ENCODE measurements at places on chromosomes 12 and 14.
A peak's percentile ranks its signal among the peaks of the same experiment; 100 is the strongest.

DNA sequence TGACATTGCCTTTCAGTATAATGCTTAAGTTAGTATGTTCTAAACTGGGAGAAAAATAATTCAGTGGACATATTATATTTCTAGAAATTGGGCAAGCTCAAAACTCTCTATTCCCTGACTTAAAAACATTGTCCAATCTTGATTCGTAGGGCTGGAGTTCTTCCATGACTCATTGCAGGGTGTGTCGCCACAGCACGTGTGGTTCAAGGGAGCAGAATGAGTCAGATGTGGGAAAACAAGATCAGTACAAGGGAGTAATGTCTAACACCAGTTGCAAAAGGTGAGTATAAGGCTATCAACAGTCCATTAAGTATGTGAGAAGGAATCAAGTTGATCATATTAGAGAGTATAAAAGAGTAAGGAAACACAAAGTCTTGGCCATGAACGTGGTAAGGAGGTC is 887.0 kb downstream of the TMTC2 start:
- H3K36me3 ChIP-seq: no peaks in the 10 kb centered on the region
- no peak overlapping the region for H3K27ac ChIP-seq
- no peaks in the 10 kb centered on the region for H3K4me1 ChIP-seq
- no peaks in the 10 kb centered on the region for H3K27me3 ChIP-seq
- DNase-seq: peak; percentile 10

DNA sequence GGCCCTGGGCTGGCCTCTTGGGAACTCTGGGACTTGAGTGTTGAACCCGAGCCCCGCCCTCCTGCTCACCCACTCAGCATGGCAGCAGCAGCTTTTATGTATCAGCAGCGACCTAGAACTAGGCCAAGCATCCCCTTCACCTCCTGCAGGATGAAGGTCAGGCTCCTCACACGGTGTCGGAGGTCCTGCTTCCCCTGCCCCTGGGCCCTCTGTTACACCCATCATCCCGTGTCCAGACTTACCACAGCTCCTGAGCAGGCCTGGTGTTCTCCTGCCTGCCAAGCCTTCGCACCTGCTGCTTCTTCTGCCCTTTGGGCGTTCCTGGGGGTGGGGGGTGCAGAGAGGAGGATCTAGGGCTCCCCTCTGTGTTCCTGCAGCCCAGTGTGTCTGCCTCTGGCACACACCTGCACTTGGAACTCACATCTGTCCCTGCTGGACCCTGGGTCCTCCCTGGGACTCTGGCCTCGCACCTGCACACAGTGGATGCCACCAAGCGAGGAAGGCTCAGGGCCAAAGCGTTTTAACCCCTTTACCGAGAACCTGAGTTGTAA is 80.3 kb downstream of the PAPOLA start:
- no peak overlapping the region for H3K27ac ChIP-seq
- no peaks in the 10 kb centered on the region for H3K4me1 ChIP-seq
- no peaks in the 10 kb centered on the region for H3K36me3 ChIP-seq
- H3K4me3 ChIP-seq: no peak overlapping the region

DNA sequence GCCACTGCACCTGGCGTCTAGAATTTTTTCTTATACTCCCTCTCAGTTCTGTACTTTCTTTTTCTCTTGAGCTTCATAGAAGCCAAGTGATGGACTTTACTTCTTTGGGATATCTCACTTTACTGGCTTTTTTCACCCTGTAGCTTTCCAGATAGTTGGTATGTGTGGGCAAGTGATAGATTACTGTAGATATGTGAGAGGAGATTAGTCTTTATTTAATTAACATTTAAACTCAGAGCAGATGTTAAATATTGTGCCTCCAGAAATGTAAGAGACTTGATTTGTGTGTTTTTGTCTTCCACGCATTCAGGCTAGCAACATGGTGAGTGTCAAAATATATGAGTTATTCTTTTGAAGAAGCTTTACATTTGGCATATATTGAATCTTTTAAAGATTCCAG is 39.5 kb upstream of the SLC17A8 start:
- H3K27ac ChIP-seq: no peak overlapping the region
- no peaks in the 10 kb centered on the region for H3K4me1 ChIP-seq
- H3K36me3 ChIP-seq: peaks cover 6% of the 10 kb centered on the region
- H3K27me3 ChIP-seq: no peaks in the 10 kb centered on the region
- no peak for DNase-seq

GRCh38 chr12:116140529-116140928 is 137.0 kb downstream of the MED13L start:
- H3K27me3 ChIP-seq: no peaks in the 10 kb centered on the region
- H3K36me3 ChIP-seq: no peaks in the 10 kb centered on the region
- peaks cover 40% of the 10 kb centered on the region for H3K4me1 ChIP-seq
- no peak overlapping the region for H3K27ac ChIP-seq

DNA sequence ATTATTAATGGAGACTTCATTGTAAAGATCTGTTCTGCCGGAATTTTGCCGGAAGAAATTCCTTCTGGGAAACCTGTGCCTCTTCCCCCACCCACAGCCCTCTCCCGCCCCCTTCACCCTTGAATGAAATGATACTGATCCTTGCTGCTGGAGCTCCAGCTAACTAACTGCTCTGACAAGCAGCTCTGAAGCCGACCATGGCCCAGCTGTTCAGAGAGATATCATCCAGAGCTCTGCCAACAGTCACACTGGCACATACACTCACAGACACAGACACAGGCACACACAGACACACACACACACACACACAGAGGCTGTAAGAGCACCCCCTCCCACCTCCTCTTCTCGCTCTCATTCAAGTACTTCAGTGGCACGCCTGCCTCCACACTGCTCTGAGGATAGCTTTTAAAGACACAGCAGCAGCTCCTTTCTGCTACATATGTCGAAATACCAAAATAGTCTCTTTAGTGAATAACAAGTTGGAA is 88.6 kb downstream of the R3HDM2 start:
- H3K27me3 ChIP-seq: no peaks in the 10 kb centered on the region
- H3K36me3 ChIP-seq: no peaks in the 10 kb centered on the region
- H3K4me1 ChIP-seq: peaks cover 5% of the 10 kb centered on the region
- DNase-seq: no peak

GRCh38 chr14:49992901-49993339 is 100.0 kb downstream of the ARF6 start:
- no peak overlapping the region for H3K27ac ChIP-seq
- no peak overlapping the region for H3K4me3 ChIP-seq
- H3K27me3 ChIP-seq: no peaks in the 10 kb centered on the region
- H3K4me1 ChIP-seq: peaks cover 6% of the 10 kb centered on the region
- H3K36me3 ChIP-seq: no peaks in the 10 kb centered on the region

GRCh38 chr12:105983622-105984320 is 155.0 kb downstream of the NUAK1 start:
- H3K27me3 ChIP-seq: no peaks in the 10 kb centered on the region
- no peak for DNase-seq
- H3K4me1 ChIP-seq: no peaks in the 10 kb centered on the region
- no peak overlapping the region for H3K27ac ChIP-seq
- H3K4me3 ChIP-seq: no peak overlapping the region
- no peaks in the 10 kb centered on the region for H3K36me3 ChIP-seq

DNA sequence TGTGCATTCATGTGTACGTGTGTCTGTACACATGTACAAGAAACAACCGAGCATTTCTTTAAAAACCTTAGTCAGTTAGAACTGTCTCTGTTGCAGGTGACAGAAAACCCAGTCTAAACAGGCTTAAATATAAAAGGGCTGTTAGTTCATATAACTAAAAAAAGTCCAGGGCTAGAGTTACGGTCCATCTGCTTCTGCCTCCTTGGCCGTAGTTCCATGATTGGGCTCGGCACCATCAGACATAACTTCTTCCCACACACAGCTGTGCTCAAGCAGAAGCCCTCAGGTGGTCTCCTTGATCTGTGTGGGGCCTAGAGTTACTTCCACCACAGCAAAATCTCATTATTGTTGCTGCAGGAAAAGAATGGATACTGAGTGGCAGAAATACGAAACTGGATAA is 34.6 kb downstream of the CKB start:
- H3K27ac ChIP-seq: no peak overlapping the region
- H3K27me3 ChIP-seq: no peaks in the 10 kb centered on the region
- peaks cover 12% of the 10 kb centered on the region for H3K36me3 ChIP-seq
- no peak for DNase-seq

DNA sequence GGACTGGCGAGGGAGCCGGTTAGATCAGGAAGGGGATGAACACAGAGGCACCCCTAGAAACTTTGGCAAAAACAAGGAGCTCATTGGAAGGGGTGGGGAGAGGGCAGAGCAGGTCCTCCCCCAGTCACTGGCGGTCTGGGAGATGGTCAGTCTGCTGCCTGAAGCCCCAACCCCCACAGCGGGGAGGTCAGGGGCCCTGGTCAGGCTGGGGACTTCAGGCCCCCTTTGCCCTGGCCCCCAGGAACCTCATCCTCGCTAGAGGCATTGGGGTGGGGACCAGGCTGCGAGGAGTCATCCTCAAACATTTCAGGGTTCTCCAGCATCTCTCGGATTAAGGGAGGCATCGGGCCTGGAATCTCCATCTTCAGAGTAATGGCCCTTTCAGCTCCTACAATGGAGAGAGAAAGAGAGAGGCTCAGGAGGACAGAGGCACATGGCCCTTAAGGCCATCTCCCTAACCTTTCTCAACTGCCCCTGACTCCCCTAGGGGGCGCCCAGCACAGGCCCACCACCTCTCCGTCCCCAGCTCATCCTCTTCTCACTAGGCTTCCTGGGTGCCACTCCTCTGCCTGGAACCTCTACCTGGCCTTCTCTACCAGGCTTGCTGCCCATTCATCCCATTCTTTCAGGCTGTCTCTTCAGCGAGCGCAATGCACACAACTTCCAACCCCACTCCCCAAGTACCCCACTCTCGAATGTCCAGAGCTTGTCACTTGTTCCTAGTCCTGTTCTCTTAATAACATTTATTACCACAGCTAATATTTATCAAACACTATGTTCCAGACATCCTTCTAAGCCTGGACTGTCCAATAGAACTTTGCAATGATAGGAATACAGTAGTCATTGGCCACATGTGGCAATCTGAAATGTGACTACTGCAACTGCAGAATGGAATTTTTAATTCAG is 4.7 kb upstream of the ITGB7 start:
- DNase-seq: no peak
- H3K4me1 ChIP-seq: peaks cover 8% of the 10 kb centered on the region
- no peak overlapping the region for H3K4me3 ChIP-seq
- no peaks in the 10 kb centered on the region for H3K27me3 ChIP-seq

DNA sequence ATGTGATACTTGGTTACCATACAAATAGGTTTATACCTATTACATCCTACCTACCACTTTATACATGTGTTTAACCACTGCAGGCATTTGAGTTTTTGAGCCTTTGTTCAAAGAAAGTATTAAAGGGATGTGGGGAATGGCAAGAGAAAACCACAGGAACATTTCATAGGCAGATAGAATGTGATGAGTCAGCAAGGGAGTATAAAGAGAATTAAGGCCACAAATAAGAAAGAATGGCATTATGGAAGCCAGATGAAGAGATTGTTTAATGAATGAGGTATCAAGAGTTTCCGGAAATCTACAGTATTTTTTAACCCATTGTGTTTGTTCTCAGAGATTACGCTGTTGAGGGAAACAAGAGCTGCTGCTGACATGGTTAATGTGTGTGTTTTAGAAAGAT is 66.9 kb downstream of the METTL25 start:
- no peaks in the 10 kb centered on the region for H3K36me3 ChIP-seq
- no peak overlapping the region for H3K4me3 ChIP-seq
- H3K27ac ChIP-seq: no peak overlapping the region
- no peaks in the 10 kb centered on the region for H3K27me3 ChIP-seq
- DNase-seq: no peak
- H3K4me1 ChIP-seq: no peaks in the 10 kb centered on the region

GRCh38 chr12:6852651-6853354 is 853 bp downstream of the USP5 start:
- peaks cover 28% of the 10 kb centered on the region for H3K4me1 ChIP-seq
- no peak overlapping the region for H3K4me3 ChIP-seq
- H3K27ac ChIP-seq: peak overlapping the region; percentile 98

GRCh38 chr14:74946659-74947281 is 8.6 kb downstream of the PGF start:
- no peak overlapping the region for H3K27ac ChIP-seq
- H3K36me3 ChIP-seq: no peaks in the 10 kb centered on the region
- no peaks in the 10 kb centered on the region for H3K27me3 ChIP-seq
- DNase-seq: no peak

GRCh38 chr12:111458546-111459172 is 52.9 kb downstream of the SH2B3 start:
- peak overlapping the region; percentile 5 for H3K27ac ChIP-seq
- DNase-seq: peak; percentile 66
- no peaks in the 10 kb centered on the region for H3K27me3 ChIP-seq

DNA sequence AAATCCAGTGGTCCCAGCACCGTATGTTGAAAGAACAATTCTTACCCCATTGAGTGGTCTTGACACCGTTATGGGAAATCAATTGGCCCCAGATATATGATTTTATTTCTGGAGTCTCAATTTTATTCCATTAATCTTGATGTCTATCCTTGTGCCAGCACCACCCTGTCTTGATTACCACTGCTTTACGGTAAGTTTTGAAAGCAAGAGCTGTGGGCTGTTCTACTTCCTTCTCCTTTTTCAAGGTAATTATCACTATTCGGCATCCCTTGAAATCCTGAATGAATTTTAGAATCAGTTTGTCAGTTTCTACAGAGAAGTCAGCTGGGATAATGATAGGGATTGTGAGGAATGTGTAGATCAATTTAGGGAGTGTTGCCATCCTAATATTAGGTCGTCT is 160.8 kb upstream of the SFSWAP start:
- no peaks in the 10 kb centered on the region for H3K4me1 ChIP-seq
- no peak overlapping the region for H3K27ac ChIP-seq
- no peak for DNase-seq
- H3K4me3 ChIP-seq: no peak overlapping the region

- H3K4me3 ChIP-seq: no peak overlapping the region
- peaks cover 16% of the 10 kb centered on the region for H3K4me1 ChIP-seq
- H3K36me3 ChIP-seq: no peaks in the 10 kb centered on the region
- H3K27me3 ChIP-seq: no peaks in the 10 kb centered on the region
- no peak for DNase-seq
Observed at GRCh38 chr12:116183741-116184141, 93.8 kb downstream of the MED13L start.

DNA sequence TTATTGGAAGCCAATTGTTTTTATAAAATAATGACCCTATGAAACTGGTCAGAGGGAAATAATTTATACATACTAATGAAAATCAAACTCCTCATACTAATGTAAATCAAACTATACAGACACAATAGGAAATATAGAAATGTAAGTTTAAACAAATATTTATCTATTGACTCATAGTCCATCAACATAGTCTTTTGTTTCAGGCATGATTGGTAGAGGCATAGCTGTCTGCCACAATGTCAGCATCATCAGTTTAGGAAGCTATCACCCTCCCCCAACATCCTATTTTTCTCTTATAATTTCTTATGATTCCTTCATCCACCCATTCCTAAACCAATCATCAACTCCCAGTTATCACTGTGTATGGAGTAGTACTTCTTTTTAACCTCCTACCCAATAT is 117.7 kb downstream of the SLC38A6 start:
- no peak overlapping the region for H3K27ac ChIP-seq
- no peaks in the 10 kb centered on the region for H3K27me3 ChIP-seq
- no peak for DNase-seq
- H3K4me1 ChIP-seq: no peaks in the 10 kb centered on the region
- no peak overlapping the region for H3K4me3 ChIP-seq

GRCh38 chr12:90152897-90153624 is 444.4 kb upstream of the ATP2B1 start:
- no peaks in the 10 kb centered on the region for H3K4me1 ChIP-seq
- no peak overlapping the region for H3K4me3 ChIP-seq
- H3K27ac ChIP-seq: no peak overlapping the region

GRCh38 chr14:92258934-92259333 is 64.0 kb upstream of the SLC24A4 start:
- H3K4me1 ChIP-seq: no peaks in the 10 kb centered on the region
- H3K27me3 ChIP-seq: no peaks in the 10 kb centered on the region
- no peak for DNase-seq

- DNase-seq: no peak
- H3K27me3 ChIP-seq: no peaks in the 10 kb centered on the region
- H3K4me3 ChIP-seq: no peak overlapping the region
- no peak overlapping the region for H3K27ac ChIP-seq
- H3K36me3 ChIP-seq: no peaks in the 10 kb centered on the region
Observed at GRCh38 chr14:23831596-23831995, 122.0 kb upstream of the DHRS4 start.
